ENCODE measurements at places on chromosomes 16 and 17.

DNA sequence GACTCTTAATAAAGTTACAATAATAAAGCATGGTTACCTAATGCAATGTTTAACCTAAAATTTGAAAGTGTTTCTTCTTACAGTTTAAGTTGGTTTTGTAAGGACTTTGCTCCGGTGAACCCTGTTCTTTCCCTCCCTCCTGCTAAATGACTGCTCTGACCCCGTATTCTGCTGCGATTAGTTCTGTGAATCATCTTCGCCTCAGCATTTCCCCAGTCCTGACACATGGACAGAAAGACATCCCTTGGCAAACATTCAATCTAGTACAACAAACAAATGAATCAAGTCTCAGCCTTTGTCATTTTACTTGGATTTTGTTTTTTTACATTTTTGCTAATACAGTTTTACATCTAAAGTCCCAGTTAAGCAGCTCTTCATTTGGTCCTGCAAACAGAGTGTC lies 15.4 kb downstream of the KCNJ2 start:
- no peak for DNase-seq

- DNase-seq, result no peak
Observed at GRCh38 chr17:48330887-48331286, 99.1 kb downstream of the SKAP1 start.

DNA sequence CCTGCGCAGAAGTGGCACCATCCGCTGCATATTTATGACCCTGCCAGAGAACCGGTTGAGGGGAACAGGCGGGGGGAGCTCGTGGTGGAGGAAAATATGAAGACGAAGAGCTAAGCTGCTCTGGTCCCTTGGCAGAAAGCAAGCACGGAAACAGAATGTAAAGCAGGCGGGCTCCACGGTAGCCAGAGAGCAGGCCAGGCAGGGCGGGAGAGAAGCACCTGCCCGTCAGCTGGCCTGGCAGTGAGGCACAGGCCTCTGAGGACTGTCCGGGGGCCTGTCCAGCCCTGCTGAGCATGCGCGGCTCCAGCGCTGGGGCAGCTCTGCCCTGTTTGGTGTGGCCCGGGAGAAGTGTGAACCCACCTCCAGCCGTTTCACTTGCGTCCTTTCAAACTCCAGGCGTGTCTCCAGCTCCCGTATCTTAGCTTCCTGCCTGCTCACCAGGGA lies 46.7 kb downstream of the PIPOX start:
- DNase-seq, result peak; percentile 69

GRCh38 chr16:48603647-48604376 lies 6.2 kb downstream of the N4BP1 start:
- DNase-seq, result no peak

DNA sequence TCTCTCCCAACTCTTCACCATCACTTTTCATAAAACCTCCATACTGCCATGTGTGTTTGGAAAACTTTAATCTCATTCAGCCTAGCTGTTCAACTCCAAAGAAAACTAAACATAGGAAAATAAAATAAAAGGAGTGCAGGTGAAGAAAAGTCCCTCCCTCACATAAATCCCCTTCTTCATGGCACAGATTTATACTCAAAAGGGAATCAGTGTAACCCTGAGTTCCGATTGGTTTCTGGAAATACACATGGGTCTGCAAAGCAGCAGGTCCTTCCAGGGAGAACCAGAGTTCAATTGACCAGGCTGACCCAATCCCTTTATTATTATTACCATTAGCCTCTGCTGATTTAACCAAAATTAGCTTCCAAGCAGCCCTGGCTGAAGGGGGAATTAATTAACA lies 8.9 kb upstream of the HOXB2 start:
- DNase-seq, result no peak

GRCh38 chr17:63932721-63933120 lies 590 bp upstream of the CD79B start:
- DNase-seq, result no peak

DNA sequence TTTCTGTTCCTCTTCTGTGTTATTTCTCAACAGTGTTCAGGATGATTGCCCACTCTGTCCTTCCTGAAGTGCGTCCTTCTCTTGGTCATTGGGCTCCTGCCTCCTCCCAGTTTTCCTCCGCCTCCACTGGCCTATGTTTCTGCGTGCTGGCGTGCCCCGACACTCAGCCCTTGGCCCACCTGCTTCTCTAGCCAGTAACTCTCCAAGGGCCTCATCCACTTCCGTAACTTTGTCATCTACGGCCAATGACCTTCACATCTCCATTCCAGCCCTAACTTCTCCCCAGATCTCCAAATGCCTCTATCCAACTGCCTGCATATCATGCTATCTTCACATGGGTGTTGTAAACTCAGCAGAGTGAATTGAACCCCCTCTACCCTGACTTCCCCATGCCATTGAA lies 39.6 kb upstream of the RPL38 start:
- no peak for DNase-seq

DNA sequence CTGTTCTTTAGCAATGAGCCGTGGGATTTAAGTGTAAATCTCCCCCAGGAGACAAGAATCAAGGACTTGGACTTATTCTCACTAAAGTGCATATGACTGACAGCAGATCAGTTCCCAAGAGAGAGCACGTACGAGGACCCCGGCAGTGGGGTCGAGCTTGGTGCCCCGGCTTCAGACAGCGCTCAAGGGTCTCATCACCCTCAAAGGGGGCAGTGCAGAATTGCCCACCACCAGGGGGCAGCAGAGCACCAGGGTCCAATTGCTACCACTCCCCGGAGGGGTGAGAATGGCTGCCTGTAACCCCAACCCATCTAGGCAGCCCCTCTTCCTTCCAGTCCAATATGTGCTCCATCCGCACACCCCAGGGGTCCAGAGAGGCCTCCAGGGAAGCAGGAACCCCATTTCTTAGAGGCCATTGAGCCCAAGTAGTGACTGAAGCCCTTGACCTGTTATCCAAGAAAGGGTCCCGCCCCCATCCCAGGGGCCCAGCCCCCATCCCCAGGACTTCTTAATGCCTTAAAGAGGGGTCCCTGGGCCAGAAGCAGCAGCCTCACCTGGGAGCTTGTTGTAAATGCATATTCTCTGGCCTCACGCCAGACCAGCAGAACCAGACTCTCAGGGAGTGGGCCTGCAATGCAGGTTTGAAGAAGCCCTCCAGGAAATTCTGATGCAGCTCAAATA lies 86.1 kb downstream of the ZDHHC7 start:
- no peak for DNase-seq

- DNase-seq, result no peak
Observed at GRCh38 chr16:5216441-5217080, 119.0 kb upstream of the EEF2KMT start.

GRCh38 chr17:50317121-50317520 lies 28.8 kb upstream of the XYLT2 start:
- DNase-seq, result no peak

DNA sequence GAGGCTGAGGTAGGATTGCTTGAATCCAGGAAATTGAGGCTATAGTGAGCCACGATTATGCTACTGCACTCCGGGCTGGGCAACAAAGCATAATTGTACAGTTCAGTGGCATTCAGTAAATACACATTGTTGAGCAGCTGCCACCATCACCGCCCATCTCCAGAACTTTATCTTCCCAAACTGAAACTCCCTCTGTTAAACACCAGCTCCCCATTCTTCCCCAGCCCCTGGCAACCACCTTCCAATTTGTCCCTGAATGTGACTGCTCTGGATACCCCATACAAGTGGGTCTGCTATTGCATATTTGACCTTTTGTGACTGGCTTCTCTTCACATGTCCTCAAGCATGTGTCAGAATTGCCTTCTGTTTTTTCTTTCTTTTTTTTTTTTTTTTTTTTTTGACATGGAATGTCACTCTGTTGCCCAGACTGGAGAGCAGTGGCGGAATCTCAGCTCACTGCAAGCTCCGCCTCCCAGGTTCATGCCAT lies 2.9 kb downstream of the RPL38 start:
- DNase-seq, result no peak

- no peak for DNase-seq
Observed at GRCh38 chr17:46776298-46777005, 42.0 kb downstream of the WNT3 start.

DNA sequence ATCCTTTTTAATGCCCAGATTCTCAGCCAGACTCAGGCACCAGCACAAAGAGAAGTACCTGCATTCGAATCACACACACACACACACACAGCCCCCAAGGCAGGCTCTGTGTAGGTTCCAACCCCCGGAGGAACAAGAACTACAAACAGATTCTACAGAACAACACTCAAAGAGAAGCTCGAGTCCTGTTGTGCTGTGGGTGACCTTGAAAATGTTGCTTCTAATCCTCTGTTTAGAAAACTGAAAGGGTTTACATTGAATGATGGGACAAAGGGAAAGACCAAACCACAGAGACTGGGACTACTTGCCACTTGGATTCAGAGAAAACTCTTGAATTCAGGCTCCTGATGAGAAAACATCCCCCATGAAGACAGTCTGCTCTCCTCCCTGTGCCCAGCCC lies 568.8 kb upstream of the C16orf82 start:
- DNase-seq, result no peak

DNA sequence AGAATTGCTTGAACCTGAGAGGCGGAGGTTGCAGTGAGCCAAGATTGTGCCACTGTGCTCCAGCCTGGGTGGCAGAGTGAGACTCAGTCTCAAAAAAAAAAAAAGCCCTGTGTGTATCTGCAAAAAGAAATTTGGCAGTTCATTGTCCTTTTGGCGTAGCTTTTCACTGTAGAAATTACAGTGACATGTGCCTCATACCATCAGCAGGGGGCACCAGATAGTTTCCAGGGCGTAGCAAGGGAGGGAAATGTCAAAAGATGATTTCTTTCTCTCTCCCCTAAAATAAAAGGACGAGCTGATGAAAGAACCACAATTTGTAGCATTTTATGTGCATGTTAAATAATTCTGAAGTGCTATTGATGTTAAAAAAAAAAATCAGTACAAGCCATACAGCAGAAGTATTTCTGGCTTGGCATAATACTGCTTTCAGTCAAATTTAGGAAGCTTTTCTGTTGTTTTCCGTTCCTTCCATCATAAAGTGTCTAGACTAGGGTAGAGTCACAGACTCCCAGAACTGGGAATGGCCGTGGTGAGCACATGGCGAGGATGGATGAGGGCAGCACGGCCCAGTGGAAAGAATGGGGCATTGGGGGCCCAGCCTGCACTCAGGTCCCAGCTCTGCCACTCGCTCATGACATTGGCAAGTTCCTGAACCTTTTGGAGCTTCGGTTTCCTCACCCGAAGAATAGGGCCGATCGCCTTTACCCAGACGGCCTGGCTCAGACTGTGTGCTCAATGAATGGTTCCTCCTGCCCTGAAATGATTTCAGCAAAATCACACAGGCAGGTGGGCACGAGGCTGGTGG lies 59.8 kb upstream of the RPH3AL start:
- DNase-seq, result peak; percentile 4

GRCh38 chr17:7977805-7978204 lies 24.6 kb upstream of the GUCY2D start:
- no peak for DNase-seq

- DNase-seq, result peak; percentile 52
Observed at GRCh38 chr17:81939881-81940385, 2.8 kb upstream of the PYCR1 start.

DNA sequence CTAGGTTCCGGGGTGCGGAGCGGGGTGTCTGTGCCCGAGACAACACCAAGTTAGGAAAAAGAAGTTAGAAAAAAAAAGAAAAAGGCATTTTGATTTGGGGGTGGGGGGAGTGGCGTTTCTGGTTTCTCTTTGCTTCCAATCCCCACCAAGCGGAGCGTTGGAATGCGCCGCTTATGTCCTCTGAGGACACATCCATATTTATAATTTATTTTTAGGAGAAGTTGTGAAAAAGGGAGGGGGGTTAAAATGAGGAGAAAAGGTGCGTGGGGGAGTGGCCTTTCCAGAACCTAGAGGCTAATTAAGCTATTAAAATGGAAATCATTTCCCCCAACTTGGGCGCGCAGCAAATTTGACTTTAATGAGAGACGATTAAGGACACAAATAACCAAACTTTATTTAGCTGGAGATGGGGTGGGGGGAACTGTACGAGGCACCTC lies 232.1 kb downstream of the MRTFB start:
- DNase-seq, result no peak

DNA sequence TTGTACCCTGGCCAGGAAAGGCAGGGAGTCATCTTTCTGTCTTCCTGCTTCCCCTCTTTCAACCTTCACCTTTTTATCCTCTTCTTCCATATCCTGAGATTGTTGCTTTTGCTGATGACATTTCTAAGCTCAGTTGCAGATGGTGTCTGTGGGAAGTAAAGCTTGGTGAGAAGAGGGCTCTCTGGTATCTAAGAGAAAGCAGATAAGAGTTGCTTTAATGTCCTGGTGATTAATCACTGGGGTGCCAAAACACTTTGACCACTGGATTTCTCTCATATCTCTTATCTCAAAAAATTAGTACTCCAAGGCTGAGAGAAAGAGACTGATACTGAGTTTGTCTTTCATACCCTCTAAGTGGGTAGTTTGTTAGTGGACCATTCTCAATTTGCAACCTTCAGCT lies 71.3 kb downstream of the NEUROD2 start:
- no peak for DNase-seq

DNA sequence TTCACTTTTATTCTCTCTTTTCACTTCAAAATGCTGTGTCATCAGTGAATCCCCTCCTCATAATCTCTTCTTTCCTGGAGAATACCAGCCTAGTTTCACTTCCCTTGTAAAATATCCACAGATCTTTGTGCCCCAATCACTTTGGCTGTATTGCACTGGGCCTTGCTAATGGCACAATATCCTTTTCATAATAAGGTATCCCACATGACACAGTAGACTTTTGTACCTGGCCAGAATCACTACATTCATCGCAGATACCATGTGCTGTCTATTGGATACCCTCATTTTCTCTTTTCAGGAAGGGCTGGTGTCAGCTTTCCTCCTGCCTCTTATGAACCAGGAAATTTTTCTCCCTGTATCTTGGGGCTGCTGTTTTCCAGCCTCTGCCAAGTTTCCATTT lies 25.7 kb upstream of the TOX3 start:
- no peak for DNase-seq

DNA sequence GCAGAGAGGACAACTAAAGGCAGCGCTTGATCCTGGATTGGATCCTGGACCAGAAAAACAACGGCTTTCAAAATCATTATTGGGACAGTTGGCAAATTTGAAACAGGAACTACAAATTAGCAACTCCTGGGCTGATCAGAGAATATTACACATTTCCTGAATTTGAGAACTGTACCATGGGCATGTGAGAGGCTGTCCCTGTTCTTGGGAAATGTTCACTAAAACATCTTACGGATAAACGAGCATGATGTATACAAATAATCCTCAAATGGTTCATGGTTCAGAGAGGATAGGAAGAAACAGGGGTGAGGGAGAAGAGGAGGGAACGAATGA lies 2.3 kb upstream of the ITGAE start:
- no peak for DNase-seq

DNA sequence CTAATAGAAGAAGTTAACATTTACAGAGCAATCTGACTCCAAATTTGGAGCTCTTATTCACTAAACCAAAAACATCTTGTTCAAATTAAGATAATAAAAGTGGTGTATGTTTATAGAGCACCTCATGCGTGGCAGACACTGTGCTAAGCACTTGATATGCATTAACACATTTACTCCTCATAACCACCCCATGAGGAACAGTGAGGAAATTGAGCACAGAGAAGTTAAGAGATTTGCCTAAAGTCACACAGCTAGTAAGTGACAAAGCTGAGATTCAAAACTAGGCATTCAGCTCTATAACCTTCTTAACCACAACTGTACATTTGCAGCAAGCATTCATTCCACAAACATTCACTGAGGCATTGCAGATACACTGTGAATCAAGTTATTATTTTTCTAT lies 94.0 kb downstream of the VAT1L start:
- no peak for DNase-seq

All from anterior cingulate cortex (tissue), 58 donors.